HepG2 (cell line): ENCODE measurements at places on chromosomes 7 and 10.

DNA sequence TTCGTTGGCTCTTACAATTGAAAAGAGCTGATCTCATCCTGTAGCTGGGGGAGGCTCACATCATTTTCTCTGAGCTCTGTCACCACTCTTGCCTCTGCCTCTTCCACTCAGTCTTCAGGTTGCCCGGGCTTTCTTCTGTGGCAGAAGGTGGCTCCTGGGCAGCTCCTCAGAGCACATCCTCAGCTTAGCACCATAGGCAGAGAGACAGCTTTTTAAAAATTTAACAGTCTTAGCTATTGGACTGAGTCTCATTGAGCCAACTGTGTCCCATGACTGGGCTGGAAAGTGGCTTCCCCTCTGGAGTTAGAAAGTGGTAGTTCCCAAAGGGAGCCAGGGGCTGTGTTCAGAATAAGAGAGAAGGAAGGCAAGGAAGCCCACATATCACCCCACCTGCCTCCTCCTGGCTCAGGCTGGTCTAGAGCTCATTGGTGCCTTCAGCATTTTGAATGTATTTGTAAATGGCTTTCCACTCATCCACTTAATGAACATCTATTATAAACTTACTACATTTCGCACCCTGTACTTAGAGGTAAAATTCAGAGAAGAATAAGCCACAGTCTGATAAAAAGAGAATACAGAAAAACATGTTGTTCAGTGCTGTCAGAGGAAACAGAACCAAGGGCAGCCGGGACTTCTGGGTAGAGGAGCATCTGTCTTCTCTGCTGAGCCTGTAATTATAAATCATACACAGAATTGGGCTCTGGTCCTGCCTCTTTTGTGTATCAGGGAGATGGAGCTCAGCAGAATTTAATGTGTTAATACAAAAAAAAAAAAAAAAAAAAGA is 119.3 kb downstream of the WDFY4 start:
- H3K27me3 ChIP-seq, result no peaks in the 10 kb centered on the region
- H3K27ac ChIP-seq, result no peak overlapping the region
- no peak for DNase-seq
- H3K4me1 ChIP-seq, result peaks cover 10% of the 10 kb centered on the region
- no peak overlapping the region for H3K4me3 ChIP-seq

GRCh38 chr7:17411922-17412321 is 113.5 kb downstream of the AHR start:
- H3K4me1 ChIP-seq, result peaks cover 31% of the 10 kb centered on the region
- DNase-seq, result no peak
- no peak overlapping the region for H3K4me3 ChIP-seq
- no peaks in the 10 kb centered on the region for H3K36me3 ChIP-seq
- no peaks in the 10 kb centered on the region; the same call in 1 of the 2 replicates for H3K27me3 ChIP-seq

DNA sequence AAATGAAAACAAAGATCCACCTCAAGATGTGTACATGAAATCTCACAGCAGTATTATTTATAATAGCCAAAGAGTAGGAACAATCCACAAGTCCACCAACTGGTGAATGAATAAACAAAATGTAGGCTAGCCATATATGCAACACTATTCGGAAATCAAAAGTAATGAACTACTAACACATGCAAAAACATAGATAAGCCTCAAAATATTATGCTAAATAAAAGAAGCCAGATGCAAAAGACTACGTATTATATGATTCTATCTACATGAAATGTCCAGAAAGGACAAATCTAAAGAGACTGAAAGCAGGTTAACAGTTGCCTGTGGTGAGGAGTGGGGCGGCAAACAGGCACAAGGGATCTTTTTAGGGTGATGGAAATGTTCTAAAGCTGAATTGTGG is 48.7 kb upstream of the ANAPC16 start:
- DNase-seq, result no peak
- no peak overlapping the region for H3K4me3 ChIP-seq
- H3K4me1 ChIP-seq, result peaks cover 25% of the 10 kb centered on the region
- H3K36me3 ChIP-seq, result no peaks in the 10 kb centered on the region

- H3K4me3 ChIP-seq, result no peak overlapping the region
- H3K36me3 ChIP-seq, result no peaks in the 10 kb centered on the region
- no peaks in the 10 kb centered on the region for H3K27me3 ChIP-seq
- no peak for DNase-seq
These were observed 25.8 kb downstream of the MACC1 start for GRCh38 chr7:20191391-20191869.

DNA sequence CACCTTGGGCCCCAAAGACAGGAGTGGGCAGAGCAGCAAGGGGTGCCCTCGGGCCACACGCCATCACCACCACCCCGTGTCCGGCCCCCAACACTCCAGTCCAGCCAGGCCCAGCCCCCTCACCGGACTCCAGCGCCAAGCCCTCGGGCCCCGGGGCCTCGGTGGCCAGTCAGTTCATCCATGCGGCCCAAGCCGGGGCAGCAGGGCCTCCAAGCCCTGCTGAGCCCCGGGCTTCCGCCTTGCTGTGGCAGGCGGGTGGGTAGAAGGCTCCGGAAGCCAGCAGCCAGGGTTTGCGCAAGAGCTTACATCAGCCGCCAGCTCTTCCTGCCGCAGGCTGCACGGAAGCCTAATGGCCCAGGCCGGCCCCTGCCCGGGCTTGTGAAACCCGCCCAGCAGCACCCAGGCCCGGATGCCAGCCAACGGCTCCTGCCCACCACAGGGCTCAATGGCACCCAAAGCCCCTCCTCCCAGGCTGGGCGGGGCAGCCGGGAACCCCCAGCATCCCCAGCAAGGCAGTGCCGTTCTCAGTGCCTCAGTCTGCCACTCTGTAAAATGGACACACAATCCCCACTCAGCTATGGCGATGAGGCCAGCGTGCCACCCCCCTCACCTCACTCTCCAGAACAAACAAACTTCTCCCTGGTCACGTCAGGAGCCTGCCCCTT is 26.5 kb downstream of the TNRC18 start:
- H3K27ac ChIP-seq, result no peak overlapping the region
- no peaks in the 10 kb centered on the region for H3K27me3 ChIP-seq
- DNase-seq, result peak; percentile 29
- peaks cover 14% of the 10 kb centered on the region for H3K36me3 ChIP-seq
- H3K4me1 ChIP-seq, result no peaks in the 10 kb centered on the region
- H3K4me3 ChIP-seq, result no peak overlapping the region
